ENCODE measurements at places on chromosomes 5 and 9. TPM values are rescaled to one million over a fixed set of nuclear protein-coding genes. Genes with fewer than 3 reads are reported as not detected.

Gene PHF24
- 0.33 TPM for total RNA-seq

Gene MARVELD2
- total RNA-seq = 11.1 TPM

DNA sequence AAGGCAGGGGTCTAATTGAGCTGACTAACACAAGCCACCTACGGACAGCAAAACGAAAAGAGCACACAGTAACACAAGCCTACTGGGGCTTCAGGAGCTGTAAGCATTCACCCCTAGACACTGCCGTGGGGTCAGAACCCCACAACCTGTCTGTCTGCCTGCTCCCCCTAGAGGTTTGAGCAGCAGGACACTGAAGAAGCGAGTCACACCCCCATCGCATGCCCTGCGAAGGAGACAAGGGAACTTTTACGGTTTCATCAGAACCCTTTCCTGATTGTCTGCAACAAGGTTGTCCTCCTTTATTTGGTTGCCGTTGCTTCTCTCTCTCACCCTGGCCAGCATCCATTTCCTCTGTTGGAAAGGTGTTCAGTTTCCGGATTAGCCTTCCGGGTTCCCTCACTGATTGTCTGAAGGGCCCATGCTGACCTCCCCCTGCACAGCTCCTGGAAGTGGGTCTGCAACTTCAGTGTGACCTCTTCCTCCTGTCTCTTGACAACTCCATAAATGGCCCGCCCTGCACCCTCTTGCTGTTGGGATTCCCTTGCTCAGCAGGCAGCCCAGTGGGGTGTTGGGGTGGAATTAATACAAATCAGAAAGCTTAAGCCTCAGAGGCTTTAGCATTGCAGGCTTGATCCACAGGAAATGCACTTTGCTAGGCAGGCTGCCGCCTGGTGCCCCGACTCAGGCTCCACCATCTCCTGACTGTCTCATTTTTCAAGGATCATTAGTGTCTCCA, 258.9 kb upstream of the TLE4 start:
- H3K4me1 ChIP-seq = no peaks in the 10 kb centered on the region
- DNase-seq = no peak
- H3K4me3 ChIP-seq = no peak overlapping the region

GRCh38 chr9:21317956-21318923, 13.1 kb upstream of the IFNA5 start:
- no peak overlapping the region for H3K27ac ChIP-seq
- H3K4me3 ChIP-seq = no peak overlapping the region
- no peaks in the 10 kb centered on the region for H3K4me1 ChIP-seq
- DNase-seq = no peak
- H3K27me3 ChIP-seq = no peaks in the 10 kb centered on the region

GRCh38 chr5:68862560-68862959, 231.3 kb upstream of the SLC30A5 start:
- H3K27me3 ChIP-seq = no peaks in the 10 kb centered on the region
- H3K27ac ChIP-seq = no peak overlapping the region
- no peaks in the 10 kb centered on the region for H3K36me3 ChIP-seq
- H3K4me1 ChIP-seq = no peaks in the 10 kb centered on the region
- H3K4me3 ChIP-seq = no peak overlapping the region
- DNase-seq = no peak

DNA sequence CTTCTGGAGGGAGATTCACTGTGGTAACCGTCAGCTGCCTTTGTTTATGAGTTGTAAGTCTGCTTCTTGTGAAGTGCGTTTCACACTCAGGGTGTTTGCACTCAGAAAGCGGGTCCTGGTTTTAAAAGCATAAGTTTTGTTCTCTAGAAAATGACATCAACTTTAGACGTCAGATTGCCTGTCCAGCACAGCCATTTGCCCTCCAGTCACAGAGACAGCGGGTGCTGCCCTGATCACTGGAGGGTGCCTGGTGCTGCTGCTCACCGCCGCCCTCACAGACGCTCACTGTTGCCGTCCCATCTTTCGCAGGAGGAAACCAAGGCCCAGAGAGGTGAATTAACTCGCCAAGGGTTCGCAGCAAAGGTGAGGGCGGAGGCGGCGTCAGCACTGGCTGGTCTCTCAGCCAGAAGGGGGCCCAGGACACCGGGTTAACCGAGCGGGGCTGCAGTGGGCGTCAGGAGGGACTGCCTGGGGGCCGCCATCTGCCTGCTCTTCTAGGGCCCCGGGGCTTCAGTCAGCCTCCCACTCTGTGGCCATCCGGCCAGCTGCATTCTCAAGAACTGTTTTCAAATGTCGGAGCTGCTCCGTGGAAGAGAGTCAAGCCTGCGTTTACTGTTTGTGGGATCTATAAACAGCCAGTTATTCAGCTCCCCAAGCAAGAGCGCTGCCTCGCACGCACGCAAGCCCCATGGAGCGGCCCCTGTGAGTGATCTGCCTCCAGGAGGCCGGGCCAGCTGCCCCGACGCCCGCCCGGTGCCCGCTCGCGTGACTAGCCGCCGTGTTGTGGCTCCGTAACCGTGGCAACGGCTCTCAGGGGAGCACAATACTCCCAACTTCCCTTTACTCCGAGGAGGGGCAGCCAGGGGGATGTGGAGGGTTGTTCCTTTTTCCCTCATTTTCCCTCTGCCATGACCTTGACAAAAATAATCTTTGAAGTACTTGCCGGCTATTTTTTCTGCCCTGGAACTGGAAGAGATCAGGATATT, 43.4 kb upstream of the EXOC3 start:
- no peaks in the 10 kb centered on the region for H3K27me3 ChIP-seq
- no peak for DNase-seq
- peak overlapping the region; percentile 55 for H3K4me3 ChIP-seq

- no peak for DNase-seq
- no peaks in the 10 kb centered on the region for H3K27me3 ChIP-seq
- no peak overlapping the region for H3K4me3 ChIP-seq
- H3K4me1 ChIP-seq = peaks cover 5% of the 10 kb centered on the region
- peak overlapping the region; percentile 46 for H3K27ac ChIP-seq
Observed at GRCh38 chr9:2559192-2560152, 62.1 kb upstream of the VLDLR start.

GRCh38 chr5:72408603-72409002, 88.4 kb downstream of the PTCD2 start:
- no peak overlapping the region for H3K27ac ChIP-seq
- H3K4me3 ChIP-seq = no peak overlapping the region
- no peaks in the 10 kb centered on the region for H3K36me3 ChIP-seq
- DNase-seq = no peak
- no peaks in the 10 kb centered on the region for H3K4me1 ChIP-seq
- no peaks in the 10 kb centered on the region for H3K27me3 ChIP-seq

DNA sequence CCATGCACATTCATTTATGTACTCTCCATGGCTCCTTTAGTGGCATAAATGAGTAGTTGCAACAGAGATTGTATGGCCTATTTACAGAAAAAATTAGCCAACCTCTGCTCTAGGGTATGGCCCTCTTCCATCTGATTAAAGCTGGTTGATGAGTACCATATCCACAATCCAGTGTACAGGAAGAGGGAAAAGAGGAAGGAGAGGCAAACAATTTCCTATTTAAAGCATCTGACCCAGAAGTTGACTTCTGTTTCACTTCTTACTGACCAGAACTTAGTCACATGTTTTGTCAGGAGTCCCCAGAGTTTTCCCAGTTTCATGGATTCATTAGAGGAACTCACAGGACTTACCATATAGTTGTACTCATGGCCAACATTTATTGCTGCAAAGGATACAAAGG, 68.6 kb upstream of the STARD4 start:
- H3K36me3 ChIP-seq = no peaks in the 10 kb centered on the region
- no peaks in the 10 kb centered on the region for H3K27me3 ChIP-seq
- H3K4me3 ChIP-seq = no peak overlapping the region
- no peak for DNase-seq

Measured in breast epithelium (tissue), 4 donors.